ENCODE measurements at places on chromosomes 6 and 20.
A peak's percentile ranks its signal among the peaks of the same experiment; 100 is the strongest.

DNA sequence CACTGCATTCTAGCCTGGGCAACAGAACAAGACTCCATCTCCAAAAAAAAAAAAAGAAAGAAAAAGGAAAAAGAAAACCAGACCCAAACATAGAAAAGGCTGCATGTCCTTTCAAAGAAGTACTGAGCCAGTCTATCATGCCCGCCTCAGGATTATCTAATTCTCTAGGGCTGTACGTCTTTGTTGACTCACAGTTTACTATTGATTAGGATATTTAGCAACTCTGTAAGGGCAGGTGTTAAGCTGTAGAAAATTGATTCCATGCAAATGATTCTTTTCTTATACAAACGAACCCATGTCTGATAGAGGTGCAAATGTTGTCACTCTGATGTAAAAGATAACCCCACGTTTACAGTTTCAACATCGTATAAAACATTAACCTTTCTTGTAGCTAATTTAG, 209.0 kb downstream of the TTLL2 start:
- DNase-seq: no peak

GRCh38 chr6:147131532-147132128, 72.6 kb upstream of the STXBP5 start:
- DNase-seq: no peak

GRCh38 chr6:87791982-87792381, 89.9 kb upstream of the AKIRIN2 start:
- no peak for DNase-seq

- DNase-seq: no peak
These were observed 664.9 kb upstream of the CITED2 start for GRCh38 chr6:140039364-140039763.

DNA sequence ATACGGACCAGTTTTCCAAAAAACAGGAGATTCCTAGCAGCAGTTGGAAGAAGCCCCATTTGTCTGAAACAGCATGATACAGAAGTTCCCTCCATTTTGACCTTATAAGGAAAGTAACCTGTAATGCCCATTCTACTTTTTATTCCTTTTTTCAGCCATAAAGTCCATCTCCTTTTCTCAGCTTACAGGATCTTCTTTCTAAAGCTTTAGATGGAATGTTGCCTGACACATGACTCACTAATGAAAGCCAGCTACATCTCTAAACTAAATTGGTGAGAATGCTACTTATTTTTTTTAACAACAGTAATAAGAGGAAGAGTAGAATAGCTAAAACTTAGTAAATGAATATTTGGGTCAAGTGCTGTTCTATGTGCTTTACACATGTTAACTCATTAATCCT, 234.1 kb downstream of the CDH26 start:
- DNase-seq: no peak

DNA sequence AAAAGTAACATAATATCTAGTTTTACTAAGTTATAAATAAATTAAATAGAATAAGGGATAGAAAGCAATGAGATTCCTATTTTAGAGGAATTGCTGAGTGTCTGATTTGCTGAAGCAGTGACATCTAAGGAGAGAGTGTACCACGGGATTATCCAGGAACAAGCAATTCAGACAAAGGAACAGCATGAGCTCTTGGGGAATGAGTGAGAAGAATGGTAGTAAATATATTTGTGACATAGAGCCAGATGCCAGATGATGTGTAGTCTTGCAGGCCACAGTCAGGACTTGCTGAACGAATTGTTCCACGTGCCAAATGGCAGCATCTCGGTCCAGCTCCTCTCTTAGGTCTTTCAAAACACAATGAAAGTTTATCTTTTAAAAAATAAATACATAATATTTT, 339.2 kb downstream of the TENT5A start:
- no peak for DNase-seq

DNA sequence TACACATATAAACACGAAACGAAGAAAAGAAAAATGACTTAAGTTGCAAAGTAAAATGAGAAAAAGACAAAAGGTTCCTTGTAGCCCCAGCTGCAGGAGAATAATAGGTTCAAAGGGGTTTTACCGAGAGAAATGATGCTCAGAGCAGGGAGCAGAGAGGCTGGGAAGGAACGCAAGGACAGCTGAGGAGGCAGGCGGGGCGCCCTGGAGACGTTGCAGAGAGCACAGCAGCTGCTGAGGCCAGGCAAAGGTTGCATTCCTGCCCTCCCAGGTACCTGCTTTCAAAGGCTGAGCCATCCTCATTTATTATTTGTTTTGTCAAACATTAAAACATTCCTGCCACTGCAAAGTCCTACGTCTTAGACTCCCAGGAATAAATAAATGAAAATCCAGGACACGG, 16.2 kb upstream of the VAPB start:
- DNase-seq: no peak

DNA sequence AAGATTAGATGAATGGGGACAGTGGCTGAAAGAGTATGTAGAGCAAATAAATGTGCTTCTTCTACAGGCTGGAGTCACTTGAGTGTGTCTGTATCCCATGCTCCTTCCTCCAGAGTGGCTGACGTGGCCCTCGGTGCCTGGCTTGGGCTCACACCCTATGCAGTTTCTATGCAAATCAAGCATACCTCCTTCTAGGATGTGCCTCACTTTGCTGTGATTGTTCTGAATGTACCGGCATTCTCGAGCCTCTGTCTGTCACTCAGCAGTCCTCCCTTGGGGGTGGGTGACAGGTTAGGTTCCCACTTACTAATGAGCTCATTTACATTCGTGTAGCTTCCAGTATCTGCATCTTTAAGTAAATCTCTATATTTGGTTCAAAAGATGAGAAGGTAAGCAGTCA, 55.1 kb upstream of the HDDC2 start:
- DNase-seq: no peak

DNA sequence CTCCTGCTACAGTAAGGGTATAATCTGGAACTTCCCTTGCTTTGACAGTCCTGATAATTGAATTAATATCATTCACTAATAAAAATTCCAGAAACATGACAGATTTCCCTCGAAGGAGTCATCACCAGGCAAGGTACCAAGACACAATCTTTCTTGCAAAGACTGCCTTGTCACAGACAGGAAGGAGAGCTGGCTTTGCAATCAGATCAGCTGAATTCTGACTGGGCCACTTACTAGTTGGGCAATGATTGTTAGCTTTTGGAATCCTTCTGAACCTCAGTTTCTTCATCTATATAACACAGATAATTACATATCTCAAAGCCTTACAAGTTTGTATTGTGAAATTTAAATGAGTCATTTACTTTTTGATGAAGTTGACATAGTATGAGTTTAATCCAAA, 344.2 kb downstream of the RFPL4B start:
- peak; percentile 84 for DNase-seq

DNA sequence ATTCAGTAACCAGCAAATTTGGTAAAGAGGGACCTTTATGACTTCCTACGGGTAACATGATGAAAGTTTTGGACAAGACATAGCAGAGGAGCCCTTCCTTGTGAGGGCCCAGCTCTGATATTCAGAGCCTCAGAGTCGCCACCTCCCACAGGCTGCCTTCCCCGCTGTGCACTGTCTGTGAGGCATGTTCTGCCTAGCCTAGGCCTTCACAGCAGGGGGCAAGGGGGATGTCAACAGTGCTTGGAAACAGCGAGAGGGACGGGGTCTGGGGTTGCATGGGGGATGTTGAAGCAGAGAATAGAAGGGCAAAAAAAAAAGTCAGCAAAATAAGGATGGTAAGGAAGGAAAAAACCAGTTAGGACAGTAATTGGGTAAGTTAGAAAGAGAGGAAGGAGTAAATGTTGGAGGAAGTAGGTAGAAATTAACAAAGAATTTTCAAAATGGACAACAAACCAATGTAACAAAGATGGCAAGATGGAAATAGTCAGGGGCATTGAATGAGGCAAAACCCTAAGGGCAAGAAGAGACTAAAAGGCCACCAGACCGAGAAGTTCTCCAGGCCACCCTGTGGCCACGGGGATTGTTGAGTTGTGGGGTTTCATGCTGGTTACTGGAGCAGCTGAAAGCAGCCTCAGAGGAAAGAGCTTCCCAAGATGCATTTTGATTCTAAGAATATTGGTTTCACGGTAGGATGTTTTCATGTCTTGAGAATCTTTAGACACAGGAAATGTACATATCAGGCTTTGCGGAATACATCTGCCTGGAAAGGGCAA, 139.8 kb downstream of the LY86 start:
- no peak for DNase-seq

DNA sequence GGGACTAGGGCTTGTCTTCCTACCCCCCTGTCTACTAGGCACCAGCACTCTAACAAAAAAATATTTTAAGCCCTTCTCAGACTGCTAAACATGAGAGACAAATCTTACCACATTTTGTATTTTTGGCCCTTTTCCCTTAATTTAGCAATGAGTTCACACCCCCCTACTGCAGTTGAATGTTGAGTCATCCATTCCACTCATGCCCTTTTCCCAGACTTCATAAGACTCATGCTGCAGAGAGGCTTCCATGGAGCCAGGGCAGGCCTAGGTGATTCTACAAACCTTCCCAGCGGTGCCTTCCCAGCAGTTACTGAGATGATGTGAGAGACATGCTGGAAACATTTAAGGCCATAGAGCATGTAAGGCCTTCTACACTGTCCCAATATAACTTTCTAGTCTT, 53.9 kb downstream of the PXDC1 start:
- DNase-seq: peak; percentile 96

DNA sequence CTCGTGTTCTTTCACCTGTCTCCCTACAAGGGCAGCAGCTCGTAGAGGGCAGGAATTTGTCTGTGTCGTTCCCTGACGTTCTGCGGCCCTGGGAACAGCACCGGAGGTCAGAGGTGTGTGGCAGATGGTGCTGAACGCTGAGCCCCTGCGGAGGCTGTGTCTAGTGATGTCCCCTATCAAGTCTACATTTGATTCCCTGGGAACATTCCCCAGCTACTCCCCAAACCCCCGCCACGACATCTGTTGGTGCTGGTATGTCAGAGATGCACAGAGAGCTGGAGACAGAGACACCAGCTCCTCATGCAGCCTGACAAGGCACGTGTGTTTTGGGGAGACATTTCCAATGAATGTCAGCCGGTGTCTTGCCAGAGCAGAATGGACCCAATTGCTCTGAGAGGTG, 7.7 kb downstream of the PMEPA1 start:
- no peak for DNase-seq

DNA sequence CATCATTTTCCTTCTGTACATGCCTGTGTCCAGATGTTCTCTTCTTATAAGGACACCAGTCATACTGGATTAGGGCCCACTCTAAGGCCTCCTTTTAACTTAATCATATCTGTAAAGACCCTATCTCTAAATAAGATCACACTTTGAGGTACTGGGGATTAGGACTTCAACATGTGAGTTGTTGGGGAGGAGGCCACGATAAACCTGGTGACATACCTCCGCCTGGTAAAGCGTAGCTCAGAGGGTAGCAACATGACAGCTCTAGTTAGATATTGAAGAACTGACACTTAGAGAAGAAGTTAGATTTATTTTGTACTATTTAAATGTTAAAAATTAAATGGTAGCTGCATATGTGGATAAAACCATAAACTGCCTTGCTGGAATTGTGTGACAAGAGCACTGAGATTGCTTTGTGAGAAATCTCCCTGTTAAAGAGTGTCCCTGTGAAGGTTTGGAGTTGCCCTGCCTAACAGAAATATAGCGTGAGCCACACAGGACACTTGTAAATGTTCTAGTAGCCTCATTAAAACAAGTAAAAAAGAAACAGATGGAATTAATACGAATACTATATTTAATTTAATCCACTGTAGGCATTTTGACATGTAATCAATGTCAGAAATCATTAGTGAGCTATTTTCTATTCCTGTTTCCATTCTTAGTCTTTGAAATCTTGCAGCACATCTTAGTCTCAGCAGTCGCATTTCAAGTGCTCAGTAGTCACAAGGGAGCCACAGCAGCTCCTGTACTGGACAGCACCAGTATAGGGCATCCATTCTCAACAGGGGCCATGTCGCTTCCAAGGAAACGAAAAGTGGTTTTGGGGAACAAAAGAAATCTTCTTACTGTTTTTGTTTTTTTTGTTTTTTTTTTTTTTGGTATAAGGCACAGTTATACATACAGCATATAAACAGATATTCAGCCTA, 13.4 kb downstream of the PLCB1 start:
- no peak for DNase-seq

DNA sequence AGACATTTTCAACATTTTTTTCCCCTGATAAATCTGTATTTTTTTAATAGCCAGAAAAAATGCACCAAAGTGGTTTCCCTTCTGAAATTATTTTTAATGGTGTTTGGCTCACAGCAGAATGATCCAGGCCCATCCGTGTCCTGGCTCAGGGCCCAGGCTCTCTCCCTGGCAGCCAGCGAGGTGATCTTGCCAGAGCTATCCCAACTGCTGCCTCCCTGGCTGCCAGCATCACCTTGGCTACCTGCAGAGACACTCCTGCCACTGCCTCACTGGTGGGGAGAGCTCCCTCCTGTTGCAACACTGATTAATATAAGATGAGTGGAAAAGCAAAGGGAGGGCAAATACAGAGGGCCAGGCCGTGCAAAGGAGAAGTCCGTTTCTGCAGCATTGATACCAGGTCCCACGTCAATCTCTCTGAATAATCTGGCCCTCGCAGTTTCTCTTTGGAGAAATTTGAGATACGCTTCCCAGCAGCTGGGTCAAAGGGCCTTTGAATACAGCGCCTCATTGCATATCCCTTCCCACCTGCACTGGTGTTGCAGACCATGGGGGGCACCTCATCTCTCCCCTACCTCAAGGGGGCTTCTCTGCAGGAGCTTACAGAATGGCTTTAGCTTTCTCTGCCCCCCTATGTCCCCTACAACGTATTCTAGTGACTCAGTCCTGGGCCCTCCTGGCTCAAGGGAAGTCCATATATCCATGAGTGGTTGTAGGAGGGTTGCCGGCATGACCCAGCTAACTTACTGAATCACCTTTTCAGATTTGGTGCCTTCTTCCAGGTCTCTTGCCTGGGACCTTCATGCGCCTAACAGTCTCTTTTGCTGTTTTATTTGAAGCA, 12.8 kb upstream of the DSTN start:
- DNase-seq: peak; percentile 70

DNA sequence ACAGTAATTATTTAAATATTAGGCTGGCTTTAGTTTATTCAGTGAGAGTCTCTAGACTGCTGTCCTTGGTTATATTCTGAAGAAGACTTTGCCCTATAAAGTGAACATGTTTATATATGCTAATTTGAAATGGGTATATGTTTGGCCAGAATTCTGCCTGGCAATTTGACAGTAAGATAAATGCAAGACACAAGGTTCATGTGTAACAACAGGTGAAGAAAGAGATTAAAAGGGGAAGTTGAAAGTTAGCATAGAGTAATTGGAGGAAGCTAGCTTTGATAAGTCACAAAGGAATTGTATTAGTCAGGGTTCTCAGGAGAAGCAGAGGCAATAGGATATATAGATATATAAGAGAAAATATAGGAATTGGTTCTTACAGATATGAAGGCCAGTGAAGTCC, 191.4 kb downstream of the CENPW start:
- DNase-seq: no peak

- DNase-seq: peak; percentile 77
These were observed 30.9 kb upstream of the NEDD9 start for GRCh38 chr6:11263291-11263775.

DNA sequence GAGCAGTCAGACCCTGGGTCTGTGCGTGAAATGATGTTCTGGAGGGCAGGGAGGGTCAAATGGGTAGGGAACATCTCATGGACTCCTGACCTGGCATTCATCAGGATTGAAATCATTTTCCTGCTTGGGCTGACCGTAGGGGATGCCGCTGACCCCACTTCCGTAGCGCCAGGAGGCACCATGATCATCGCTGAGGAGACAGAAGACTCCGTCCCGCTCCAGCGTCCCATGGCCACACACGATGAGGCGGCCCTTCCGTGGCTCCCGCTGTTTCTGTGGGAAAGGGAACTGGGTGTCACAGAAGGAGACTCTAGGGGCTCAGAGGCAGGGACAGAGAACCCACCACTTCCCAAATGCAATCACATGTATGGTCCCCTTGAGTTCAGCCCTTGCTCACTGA, 2.3 kb downstream of the NEU1 start:
- no peak for DNase-seq

GRCh38 chr20:45061244-45061643, 39.7 kb downstream of the KCNS1 start:
- peak; percentile 80 for DNase-seq

Data from AG08395 (cell line).